ENCODE measurements at places on chromosomes 1 and 21.

DNA sequence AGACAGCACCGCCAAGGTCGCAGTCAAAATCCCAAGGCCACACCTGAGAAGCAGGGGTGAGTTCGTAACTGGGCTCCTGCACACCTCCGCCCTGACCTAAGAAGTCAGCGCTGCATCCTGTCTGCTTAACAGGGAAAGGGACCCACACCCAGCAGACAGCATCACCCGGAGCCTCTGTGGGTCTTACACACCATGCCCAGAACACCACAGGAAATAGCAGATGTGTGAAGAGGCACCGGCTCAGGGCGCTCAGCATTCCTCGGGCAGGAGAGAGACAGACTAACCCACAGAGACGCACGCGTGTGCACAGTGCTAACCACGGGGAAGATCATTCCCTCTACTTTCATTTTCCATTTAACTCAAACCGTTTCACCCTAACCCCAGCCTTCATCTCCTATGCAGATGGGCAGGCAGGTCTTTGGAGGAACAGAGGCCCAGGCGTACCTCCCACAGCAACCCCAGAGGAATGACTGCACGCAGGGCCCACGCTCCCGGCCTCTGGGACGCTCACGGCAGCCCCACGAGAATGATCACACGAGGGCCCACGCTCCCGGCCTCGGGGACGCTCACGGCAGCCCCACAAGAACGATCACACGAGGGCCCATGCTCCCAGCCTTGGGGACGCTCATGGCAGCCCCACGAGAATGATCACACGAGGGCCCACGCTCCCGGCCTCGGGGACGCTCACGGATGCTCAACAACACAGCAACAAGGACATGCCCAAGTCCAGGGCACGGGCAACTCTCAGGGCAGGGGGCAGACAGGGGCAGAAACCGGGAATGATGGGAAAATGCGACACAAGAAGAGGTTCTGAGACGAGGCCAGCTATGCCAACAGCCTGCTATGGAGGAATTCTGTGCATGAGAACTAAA is 20.9 kb downstream of the POFUT2 start:
- DNase-seq = no peak

- no peak for DNase-seq
Measured at GRCh38 chr1:118504867-118505266, 319.8 kb upstream of the SPAG17 start.

DNA sequence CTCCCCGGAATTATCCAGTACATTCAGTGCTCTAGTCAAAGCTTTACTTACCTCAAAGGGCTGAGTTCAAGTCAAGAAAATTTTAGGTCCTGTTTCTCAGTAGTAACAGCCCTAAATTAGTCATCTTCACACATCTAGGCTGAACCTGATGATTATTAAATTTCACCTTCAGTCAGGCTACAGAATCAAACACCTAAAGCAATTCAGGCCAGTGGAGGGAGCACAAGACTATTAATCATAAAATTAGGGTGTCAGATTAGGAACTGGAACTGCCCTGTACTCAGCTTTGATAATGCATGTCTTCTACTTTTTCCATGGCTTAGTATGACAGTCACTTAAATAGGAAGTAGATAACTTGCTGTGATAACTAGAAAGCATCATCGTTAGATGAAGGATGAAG is 28.4 kb upstream of the BCAS2 start:
- no peak for DNase-seq

- no peak for DNase-seq
Measured at GRCh38 chr21:34989337-34990151, 59.6 kb downstream of the RUNX1 start.

GRCh38 chr1:150789396-150789795 is 18.7 kb downstream of the CTSK start:
- DNase-seq = no peak

- DNase-seq = no peak
Measured at GRCh38 chr1:1352786-1353388, 3.7 kb upstream of the DVL1 start.

- peak; percentile 76 for DNase-seq
Measured at GRCh38 chr21:38993561-38993960, 187.8 kb downstream of the ETS2 start.

GRCh38 chr1:167434306-167434705 is 84.0 kb downstream of the CD247 start:
- no peak for DNase-seq

GRCh38 chr1:241266121-241266520 is 90.9 kb downstream of the RGS7 start:
- DNase-seq = no peak

GRCh38 chr1:18927654-18928272 is 25.4 kb upstream of the ALDH4A1 start:
- no peak for DNase-seq

DNA sequence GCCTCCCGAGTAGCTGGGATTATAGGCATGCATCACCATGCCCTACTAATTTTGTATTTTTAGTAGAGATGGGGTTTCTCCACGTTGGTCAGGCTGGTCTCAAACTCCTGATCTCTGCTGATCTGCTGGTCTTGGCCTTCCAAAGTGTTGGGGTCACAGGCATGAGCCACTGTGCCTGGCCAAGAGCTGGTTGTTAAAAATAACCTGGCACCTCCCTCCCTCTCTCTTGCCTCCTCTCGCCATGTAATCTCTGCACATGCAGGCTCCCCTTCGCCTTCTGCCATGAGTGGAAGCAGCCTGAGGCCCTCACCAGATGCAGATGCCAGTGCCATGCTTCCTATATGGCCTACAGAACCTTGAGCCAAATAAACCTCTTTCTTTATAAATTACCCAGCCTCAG is 74.7 kb upstream of the TLR5 start:
- DNase-seq = no peak

DNA sequence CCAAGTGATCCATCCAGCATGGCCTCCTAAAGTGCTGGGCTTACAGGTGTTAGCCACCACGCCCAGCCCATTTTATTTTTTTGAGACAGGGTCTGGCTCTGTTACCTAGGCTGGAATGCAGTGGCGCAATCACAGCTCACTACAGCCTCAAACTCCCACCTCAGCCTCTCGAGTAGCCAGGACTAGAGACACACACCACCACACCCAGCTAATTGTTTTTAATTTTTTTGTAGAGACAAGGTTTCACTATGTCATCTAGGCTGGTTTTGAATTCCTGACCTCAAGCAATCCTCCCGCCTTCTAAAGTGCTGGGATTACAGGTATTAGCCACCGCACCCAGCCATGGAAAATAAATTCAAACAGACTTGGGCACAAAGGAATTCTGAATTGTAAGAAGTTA is 31.9 kb downstream of the PUM1 start:
- no peak for DNase-seq

DNA sequence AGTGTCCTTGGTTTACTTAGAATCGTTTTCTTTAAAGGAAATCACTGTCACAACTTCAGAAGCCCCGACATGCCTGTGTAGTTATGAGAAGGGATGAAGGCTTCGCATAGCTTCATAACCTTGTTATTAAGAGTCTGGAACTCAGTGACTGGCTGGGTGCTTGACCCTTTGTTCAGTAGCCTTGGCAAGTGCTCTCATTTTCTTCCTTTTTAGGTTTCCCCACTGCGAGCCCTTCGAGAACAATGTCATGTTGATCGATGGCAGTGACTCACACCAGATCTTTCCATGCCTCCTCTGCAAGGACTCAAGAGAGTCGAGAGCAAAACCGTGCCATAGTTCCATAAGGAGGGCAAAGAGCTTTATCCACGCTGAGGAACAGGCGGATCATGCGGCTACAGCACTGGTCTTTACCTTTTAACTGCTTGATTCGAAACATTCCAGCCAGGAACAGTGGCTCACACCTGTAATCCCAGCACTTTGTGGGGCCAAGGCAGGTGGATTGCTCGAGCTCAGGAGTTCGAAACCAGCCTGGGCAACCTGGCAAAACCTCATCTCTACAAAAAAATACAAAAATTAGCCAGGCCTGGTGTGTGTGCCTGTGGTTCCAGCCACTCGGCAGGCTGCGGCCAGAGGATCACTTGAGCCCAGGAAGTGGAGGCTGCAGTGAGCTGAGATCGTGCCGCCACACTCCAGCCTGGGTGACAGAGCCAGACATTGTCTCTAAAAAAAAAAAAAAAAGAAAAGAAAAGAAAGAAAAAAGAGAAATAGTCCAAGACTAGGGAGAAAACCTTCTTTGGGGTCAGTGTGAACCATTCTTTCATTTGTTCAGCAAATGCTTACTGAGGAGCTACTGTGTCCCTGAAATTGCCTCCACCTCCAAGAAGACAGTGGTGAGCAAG is 95.4 kb upstream of the ERRFI1 start:
- DNase-seq = peak; percentile 61

GRCh38 chr1:207754974-207755700 is 3.3 kb downstream of the CD46 start:
- no peak for DNase-seq

- DNase-seq = no peak
Measured at GRCh38 chr1:46315669-46316403, 12.3 kb downstream of the UQCRH start.

DNA sequence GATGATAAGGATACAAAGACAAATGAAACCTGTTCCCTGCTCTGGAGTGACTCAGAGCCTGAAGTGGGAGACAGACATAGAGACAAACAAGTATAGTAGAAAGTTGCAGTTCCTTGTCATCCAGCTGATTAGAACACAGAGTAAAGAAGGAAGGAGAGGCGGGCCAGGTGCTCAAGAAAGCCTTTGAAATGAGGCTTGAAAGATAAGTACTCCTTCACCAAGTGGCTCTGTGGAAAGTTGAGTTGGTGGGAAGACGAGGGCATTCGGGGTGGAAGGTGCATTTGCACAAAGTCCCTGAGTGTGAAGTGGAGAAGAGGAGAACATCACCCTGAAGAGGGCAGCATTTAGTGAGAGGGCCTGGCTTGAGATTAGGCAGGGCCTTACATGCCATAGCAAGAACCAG is 17.0 kb downstream of the MARK1 start:
- no peak for DNase-seq

DNA sequence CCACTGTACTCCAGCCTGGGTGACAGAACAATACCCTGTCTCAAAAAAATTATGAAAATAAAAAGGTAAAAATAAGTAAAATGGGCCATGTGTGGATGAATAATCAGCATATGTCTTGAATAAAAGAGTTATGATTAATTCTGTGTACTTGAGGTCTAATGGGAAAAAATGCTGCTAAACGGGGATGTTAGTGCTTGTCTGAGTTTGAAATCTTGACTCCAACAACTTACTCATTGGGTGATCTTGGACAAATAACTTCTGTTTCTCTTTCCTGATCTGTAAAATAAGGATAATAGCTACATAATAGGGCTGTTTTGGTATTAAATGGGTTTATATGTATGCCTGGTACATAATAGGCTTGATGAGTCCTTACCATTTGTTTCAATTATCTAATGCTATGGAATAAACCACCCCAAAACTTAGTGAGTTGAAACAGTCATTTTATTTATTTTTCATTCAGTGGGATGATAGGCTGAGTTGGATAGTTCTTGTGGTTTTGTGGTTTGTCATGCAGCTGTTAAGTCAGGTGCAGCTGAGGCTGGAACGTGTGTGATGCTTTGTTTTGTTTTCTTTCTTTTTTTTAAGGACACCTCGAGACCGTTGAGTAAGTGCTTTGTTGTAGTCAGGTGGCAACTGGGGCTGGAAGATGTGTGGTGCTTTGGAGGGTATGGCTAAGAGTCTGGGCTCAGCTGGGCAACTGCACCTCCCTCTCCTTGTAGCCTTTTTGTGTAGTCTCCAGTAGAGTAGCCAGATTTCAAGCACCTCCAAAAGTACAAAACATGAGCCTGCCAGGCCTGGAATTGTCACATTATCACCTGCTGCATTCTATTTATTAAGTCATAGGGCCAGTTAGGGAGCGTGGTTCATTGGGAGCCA is 4.9 kb downstream of the MDM4 start:
- DNase-seq = no peak

GRCh38 chr1:178498896-178499675 is 2.3 kb upstream of the CLEC20A start:
- DNase-seq = no peak

- no peak for DNase-seq
Measured at GRCh38 chr1:169694304-169695075, 16.9 kb downstream of the SELL start.

- DNase-seq = no peak
Measured at GRCh38 chr1:85339656-85340399, 63.4 kb upstream of the BCL10 start.

DNA sequence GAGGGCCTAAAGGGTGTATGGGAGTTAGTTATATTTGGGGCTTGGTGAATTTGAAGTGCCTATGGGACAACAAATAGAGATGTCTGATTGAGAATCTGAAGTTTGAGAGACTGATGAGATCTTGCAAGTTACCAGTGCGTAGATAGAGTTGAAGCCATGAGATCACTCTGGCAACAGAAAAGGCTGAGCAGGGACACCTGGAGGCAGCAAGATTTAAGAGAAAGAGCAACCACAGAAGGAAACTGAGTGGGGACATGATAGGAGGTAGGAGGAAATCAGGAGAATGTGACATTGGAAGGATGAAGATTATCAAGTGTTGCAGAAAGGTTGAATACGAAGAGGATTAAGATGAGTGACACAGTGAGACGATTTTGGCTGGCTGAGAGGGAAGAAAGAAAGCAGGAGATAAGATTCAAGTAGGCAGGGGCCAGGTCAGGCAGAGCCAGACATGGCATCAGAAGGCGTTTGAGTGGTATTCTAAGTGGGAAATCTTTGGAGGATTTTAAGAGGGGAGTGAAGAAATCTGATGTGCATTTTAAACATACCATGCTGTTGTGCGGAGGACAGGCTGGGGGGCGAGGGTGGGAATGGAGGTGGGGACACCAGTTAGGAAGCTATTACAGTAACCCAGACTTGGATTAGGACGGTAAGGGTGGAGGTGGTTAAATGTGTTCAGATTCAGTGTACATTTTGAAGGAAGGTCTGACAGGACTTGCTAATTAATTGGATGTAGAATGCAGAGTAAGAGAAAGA is 3.0 kb upstream of the MPL start:
- DNase-seq = no peak

- no peak for DNase-seq
Measured at GRCh38 chr21:15967661-15968060, 237.9 kb downstream of the USP25 start.

DNA sequence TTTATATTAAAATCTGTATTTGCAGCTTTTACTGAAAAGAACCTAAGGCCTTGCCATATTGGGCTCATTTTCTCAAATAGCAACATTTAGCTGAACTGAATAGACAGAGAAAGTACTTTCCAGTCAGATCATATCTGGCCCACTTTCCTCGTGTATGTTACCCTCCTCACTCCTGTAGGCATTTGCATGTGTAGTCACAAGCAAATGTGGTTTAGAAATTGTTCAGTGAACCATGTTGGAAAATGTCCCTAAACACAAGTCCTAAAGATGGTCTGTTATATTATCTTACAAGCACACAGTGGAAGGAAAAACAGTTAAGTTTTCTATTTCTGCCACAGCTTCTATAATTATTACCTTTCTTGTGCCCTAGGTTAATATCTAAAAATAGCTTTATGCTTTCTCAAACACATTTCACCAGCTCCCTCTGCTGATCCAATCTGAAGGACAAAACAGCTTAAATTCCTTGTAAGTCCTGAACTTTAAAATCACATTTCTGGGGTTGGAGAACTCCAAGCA is 606 bp upstream of the FMO4 start:
- no peak for DNase-seq

Measured in tibial nerve (tissue), 4 donors.